ENCODE measurements at places on chromosomes 16 and 17.

DNA sequence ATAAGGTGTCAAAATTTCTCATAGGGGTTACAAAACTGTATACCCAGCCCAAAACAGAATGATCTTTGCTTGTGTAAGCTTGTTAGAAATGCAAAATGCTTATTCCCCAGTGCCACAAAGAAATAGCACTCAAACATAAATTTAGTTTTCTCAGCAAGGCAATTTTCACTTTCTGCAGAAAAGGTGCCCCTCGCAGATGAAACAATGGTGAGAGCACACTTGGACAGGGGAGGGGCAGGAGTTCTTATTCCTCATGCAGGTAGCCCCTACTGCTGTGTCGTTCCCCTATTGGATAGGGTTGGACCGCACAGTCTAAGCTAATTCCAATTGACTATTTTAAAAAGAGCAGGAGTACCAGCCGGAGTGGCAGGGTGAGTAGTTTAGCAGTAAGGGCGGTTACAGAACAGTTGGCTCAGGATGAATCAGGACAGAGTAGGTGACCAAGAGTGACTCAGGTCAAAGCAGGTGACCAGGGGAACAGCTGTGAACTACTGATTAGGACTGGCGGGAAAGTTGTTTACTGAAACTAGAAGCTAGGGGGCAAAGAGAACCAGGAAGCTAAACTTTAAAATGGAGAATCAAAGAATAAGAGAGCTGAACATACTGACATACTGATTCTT is 5.5 kb upstream of the LDHD start:
- H3K27me3 ChIP-seq: peaks cover 2% of the 10 kb centered on the region
- H3K4me3 ChIP-seq: peak overlapping the region; percentile 62
- DNase-seq: no peak
- no peak overlapping the region for H3K27ac ChIP-seq
- peaks cover 10% of the 10 kb centered on the region for H3K36me3 ChIP-seq
- H3K4me1 ChIP-seq: no peaks in the 10 kb centered on the region

DNA sequence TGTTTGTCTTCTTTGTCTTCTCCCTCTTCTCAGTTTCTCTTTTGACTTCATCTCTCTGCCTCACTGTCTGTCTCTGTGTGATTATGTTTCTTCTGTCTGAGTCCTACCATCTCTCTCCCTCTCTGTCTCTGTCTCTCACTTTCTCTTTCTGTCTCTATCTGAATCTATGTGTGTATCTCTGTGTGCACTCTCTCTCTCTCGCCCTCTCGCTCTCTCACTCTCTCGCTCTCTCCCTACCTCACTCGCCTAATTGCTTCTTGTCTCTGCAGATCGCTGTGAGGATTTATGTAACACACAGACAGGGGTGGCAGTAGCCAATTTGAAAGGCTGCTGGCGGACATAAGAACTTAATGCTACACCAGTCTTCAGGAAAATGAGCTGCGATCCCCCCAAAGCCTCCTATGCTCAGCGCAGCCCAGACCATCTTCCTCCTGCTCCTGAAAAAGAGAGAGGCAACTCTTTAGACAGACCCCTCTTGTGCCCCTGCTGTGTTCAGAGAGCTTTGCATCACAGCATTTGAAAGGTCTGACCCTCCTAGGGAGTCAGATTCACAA is 140.9 kb downstream of the CCT6B start:
- H3K27ac ChIP-seq: no peak overlapping the region
- no peak for DNase-seq
- no peaks in the 10 kb centered on the region for H3K36me3 ChIP-seq
- H3K27me3 ChIP-seq: peaks cover 4% of the 10 kb centered on the region

GRCh38 chr16:53695070-53695469 is 8.6 kb downstream of the RPGRIP1L start:
- H3K4me1 ChIP-seq: no peaks in the 10 kb centered on the region
- DNase-seq: no peak
- no peak overlapping the region for H3K4me3 ChIP-seq
- H3K27ac ChIP-seq: no peak overlapping the region

DNA sequence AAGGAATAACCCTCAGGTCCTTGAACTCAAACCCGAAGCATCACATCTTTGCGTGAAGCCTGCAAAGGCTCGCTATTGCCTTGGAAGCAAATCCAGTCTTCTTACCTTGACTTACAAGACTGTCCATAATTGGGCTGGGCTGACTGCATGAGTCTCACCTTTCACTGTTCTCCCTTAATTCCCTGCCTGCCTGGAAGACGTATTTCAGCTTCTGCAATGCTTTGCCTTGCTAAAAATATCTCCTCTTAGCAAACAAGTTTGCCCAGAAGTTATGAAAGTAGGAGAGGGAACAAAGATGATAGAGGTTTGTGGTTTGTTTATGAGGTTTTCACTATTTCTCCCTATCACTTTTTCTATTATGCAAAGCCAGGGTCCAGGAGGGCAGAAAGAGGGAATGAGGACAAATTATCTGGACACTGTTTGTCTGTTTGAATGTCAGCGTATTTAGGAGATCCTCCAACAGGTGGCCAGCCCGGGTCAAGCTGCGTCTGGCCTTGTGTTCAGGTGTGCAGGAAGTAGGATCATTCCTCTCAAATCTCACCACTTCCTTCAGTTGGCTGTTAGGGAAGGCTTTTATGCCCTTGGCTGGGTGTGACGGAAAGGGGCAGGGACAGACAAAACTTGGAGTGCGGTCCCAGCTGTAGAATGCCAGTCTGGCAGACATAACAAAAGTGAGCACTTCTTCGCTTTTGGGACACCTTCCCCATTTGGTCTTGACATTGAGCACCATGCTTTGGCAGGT is 488.9 kb downstream of the CDH13 start:
- H3K4me3 ChIP-seq: no peak overlapping the region
- H3K36me3 ChIP-seq: no peaks in the 10 kb centered on the region
- peaks cover 4% of the 10 kb centered on the region for H3K27me3 ChIP-seq
- H3K27ac ChIP-seq: no peak overlapping the region
- DNase-seq: no peak

- DNase-seq: no peak
- no peaks in the 10 kb centered on the region for H3K36me3 ChIP-seq
- no peak overlapping the region for H3K27ac ChIP-seq
Measured at GRCh38 chr16:55047331-55047730, 116.7 kb downstream of the IRX5 start.
